ENCODE measurements at places on chromosomes 4 and X. TPM values are rescaled to one million over a fixed set of nuclear protein-coding genes. Genes with fewer than 3 reads are reported as not detected.

- no peaks in the 10 kb centered on the region for H3K36me3 ChIP-seq
- H3K4me1 ChIP-seq = no peaks in the 10 kb centered on the region
- no peak overlapping the region for H3K27ac ChIP-seq
- H3K27me3 ChIP-seq = no peaks in the 10 kb centered on the region
- peak; percentile 44 for DNase-seq
These were observed 28.2 kb downstream of the IGFBP7 start for GRCh38 chr4:57081651-57082621.

- peaks cover 4% of the 10 kb centered on the region for H3K36me3 ChIP-seq
- peaks cover 5% of the 10 kb centered on the region for H3K27me3 ChIP-seq
- H3K4me3 ChIP-seq = no peak overlapping the region
- DNase-seq = peak; percentile 9
These were observed 27.1 kb downstream of the PIR start for GRCh38 chrX:15465896-15466651.

Gene SSX3
- total RNA-seq = 1.2 TPM

Gene SPANXN4
- not detected for total RNA-seq

All from A673 (cell line).